ENCODE measurements at places on chromosomes 12 and 14. TPM values are rescaled to one million over a fixed set of nuclear protein-coding genes. Genes with fewer than 3 reads are reported as not detected.
A peak's percentile ranks its signal among the peaks of the same experiment; 100 is the strongest.

- DNase-seq = no peak
Observed at GRCh38 chr14:61192989-61193388, 88.1 kb downstream of the TMEM30B start.

GRCh38 chr12:111029732-111030131 lies 109.4 kb upstream of the MYL2 start:
- DNase-seq = no peak

GRCh38 chr14:100393906-100394732 lies 71.0 kb downstream of the SLC25A47 start:
- DNase-seq = no peak

GRCh38 chr14:60495946-60496345 lies 10.1 kb upstream of the C14orf39 start:
- no peak for DNase-seq

GRCh38 chr12:50507930-50508329 lies 3.1 kb downstream of the DIP2B start:
- peak; percentile 21 for DNase-seq

DNA sequence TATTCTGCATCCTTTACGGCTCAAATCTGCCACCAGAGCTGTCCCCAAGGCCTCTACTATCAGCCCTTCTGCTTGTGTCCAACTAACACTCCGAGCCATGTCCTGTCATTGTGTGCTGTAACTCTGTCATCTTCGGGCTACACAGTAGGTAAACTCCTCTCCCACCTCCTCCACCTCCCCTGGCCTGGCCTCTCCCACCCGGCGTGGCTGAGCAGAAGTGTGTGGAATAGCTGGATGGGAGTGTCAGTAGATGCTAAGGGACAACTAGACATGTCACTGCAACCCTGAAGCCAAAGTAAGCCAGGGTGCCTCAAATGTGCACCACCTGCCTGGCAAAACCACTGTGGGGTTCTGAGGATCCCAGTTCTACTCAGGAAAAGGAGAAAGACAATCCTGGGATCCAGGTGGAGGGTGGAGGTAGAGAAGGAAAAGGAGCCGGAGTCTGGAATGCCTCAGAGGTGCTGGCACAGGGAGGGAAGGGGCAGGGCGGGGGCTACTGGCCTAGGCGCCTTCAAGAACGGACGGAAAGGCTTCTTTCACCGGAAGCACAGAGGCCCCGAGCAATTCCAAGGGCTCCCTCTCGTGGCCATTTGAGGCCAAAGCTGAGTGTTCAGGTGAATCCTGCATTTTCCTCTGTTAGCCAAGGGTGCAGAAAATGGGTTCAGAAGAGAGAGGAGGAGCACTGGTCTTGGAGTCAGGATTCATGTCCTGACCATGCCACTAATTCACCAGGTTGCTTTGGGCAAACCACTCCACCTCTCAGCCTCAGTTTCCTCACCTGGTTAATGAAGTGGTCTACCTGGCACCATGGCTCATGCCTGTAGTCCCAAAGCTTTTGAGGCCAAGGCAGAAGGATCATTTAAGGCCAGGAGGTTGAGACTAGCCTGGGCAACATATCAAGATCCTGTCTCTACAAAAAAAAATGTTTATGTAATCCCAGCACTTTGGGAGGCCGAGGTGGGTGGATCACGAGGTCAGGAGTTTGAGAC lies 20.5 kb upstream of the FAM181A start:
- peak; percentile 29 for DNase-seq

The PLCZ1 gene
- total RNA-seq = 0.69 TPM

The DNAJC22 gene
- total RNA-seq = 3.1 TPM

All from renal cortical epithelial cell (primary cell).